ENCODE measurements at places on chromosomes 4 and X.

- DNase-seq: no peak
Observed at GRCh38 chrX:43474321-43474720, 181.8 kb upstream of the MAOA start.

DNA sequence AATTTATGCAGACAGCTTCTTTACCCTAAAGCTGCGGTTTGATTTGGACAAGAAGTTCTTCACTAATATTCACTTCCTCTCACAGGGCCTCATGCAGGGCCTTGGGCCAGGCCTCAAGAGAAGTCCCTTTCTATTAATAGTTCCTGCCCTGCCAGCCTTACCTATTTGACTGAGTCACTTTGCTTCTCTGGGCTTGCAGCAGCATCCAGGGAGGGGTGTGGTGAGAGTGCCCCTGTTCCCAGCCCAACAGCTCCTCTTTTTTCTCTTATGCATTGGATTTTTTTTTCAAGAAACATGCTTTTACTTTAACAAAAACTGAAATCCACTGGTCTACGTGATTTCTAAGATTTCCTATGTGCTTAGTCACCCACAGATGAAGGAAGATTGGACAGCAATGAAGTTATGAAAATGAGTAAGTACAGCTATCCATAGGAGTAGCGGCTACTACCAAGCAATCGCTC is 26.7 kb downstream of the FAM156B start:
- no peak for DNase-seq

- DNase-seq: no peak
Observed at GRCh38 chr4:72295966-72296557, 264.3 kb downstream of the NPFFR2 start.

- DNase-seq: no peak
Observed at GRCh38 chrX:110454336-110454735, 95.7 kb downstream of the RTL9 start.

GRCh38 chr4:145511913-145512522 is 30.4 kb downstream of the SMAD1 start:
- DNase-seq: no peak

DNA sequence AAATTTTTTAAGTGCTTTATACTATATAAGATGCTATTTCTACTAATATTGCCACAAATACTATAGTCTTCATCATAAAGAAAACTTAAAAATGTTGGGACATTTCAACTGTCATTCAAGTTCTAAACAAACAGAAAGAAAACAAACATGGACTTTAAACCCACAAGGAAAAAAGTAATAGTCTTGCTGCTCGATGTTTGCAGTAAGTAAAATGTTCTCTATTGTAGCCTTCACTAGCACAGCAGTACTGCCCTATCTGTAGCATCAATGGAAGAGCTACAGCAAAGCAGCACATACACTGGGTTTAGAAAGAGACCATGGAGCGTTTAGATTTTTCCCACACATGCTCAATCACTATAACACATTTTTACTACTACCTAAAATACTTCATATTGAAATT is 146.8 kb downstream of the KLHL13 start:
- DNase-seq: no peak

DNA sequence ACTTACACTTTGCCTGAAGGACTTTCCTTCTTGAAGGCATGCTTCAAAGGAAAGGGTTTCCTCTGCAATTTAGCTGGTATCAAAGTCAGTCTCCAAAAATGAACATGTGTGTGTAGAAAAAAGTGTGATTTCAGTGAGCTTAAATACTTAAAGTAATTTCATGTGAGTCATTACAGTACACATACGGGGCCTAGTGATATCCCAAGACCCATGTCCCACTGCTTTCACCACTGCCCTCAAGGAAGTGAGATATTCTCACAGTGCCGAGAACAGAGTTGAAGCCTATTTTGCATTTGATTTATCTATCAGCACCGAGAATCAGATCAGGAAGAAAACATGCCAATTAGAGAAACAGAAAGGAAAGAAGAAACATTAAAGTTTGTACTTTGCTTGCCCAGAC is 61.0 kb downstream of the CHST7 start:
- no peak for DNase-seq

DNA sequence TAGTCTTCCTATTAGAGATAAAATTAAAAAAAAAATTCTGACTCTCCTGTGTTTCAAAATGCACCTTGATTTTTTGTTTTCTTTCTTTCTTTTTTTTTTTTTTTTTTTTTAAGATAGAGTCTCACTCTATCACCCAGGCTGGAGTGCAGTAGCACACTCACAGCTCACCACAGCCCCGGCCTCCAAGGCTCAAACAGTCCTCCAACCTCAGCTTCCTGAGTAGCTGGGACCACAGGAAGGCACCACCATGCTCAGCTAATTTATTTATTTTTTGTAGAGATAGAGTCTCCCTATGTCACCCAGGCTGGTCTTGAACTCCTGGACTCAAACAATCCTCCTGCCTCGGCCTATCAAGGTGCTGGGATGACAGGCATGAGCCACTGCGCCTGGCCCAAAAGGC is 41.1 kb upstream of the TMEM184C start:
- no peak for DNase-seq

DNA sequence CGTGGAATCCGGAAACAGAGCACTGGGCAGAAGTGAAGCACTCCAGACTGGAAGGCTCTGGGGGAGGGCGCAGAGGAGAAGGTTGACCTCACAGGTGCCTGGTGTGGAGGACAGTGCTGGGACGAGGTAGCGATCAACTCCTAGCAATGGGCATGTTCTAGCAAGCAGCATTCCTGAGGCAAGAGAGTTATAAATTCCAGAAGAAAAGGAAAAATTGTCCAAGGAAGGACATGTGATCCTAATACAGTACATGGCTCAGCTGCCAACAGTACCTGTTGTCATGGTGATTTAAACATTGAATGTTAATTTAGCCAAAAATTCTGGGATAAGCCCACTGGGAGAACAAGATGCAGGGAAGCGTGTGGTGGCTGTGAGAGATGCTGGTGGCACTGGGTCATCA is 8.2 kb downstream of the ARHGAP4 start:
- no peak for DNase-seq

DNA sequence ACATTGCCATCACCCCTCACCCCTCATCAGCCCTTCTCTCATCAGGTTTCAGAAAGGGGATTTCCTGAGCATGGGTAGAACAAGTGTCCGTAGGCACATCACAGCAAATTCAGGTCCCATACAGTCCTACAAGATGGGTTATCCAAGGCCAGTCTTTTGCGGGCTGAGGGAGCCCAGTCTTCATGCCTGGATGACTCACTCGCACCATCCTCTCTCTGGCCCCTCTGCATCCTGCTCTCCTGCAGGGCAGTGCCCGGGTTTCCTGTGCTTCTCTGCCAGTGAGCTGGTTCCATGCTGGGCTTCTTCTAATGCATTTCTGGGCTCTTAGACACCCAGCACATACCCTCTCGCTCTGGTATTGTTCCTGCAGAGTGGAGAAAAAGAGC is 7.3 kb upstream of the INTS6L start:
- no peak for DNase-seq

DNA sequence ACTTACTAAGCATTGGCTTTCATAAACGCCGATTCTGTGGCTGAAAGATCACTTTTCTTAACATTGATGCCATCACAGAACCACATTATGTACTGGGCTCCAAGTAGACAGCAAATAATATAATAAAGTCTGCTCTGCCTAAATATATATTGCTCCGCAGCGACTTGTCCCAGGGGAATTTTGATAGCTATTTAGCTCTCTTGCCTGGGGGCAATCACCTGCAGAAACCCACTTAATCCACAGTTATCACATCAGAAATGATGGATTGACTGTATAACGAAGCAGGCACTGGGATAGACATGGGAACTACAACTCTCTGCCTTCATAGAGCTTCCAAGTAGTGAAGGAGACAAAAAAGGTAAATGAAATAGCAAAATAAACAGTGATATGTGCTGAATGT is 48.0 kb upstream of the MYOZ2 start:
- no peak for DNase-seq

- no peak for DNase-seq
Observed at GRCh38 chr4:122827879-122828601, 1.4 kb downstream of the FGF2 start.

DNA sequence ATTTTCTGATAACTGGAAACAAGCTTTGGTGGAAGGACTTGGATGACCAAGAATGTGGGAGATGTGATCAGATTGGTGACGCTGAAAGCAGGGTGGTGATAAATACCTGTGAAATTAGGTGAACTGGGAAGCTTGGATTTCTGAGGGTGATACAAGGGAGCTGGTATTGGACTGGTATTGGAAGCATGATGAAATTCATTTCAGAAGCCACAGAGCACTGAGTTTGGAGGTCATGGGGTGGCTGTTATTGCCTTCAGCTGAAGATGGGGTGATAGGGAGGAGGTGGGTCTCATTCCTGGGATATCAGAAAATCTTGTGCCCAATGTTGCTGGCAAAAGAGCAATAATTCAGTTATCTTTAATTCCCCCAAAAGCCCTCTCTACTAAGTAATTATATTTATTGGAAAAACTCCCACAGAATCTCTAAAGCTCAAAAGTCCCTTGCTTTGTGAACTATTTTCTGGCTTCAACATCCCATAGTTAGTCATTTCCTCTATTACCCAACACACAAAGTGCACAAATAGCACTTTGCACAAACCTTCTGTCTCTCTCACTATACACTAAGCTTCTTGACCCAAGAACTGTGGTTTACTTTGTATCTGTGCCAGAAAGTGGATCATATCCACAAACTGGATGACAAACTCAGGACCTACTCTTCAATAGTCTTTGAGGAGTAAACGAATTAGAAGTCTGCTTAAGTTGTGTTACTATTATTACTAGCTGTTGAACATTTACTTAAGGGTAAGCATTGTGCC is 23.1 kb upstream of the CAMK2D start:
- DNase-seq: no peak

- no peak for DNase-seq
Observed at GRCh38 chr4:147157860-147158701, 212.4 kb upstream of the TTC29 start.

- no peak for DNase-seq
Observed at GRCh38 chr4:4470208-4470607, 71.6 kb downstream of the STX18 start.

- no peak for DNase-seq
Observed at GRCh38 chr4:150217808-150218207, 139.6 kb downstream of the DCLK2 start.

GRCh38 chrX:149515954-149516602 is 11.0 kb upstream of the IDS start:
- no peak for DNase-seq

DNA sequence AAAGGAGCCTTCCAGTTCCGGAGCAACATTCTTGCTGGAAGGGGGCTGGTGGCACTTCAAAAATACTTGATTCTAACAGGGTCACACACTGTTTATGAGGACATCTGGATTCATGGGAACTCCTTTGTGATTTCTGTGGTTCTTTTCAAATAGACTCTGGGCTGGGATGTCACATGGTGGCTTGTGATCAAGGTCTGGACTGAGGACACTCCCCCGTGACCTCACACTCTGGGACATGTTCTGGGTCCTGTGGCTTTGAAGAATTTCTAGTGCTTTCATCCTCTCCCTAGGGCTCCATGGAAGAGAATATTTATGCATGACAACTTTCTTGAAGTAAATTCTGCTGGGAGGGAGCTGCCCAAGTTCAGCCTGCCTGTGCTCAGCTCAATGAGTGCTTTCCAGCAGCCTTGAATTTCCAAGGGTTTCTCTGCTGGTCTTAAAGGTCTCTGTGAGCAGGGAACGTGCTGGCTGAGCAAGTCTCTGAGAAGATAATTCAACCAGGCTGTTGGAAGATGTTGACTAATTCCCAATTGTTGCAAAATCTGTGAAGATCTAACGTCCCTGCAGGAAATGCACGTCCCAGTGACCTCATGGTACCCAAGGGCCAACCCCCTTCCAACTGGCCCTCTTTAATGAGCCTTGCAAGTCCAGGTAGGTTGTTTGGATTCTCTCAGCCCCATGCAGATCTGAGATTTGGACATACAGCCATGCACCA is 36.3 kb downstream of the GPR143 start:
- no peak for DNase-seq

DNA sequence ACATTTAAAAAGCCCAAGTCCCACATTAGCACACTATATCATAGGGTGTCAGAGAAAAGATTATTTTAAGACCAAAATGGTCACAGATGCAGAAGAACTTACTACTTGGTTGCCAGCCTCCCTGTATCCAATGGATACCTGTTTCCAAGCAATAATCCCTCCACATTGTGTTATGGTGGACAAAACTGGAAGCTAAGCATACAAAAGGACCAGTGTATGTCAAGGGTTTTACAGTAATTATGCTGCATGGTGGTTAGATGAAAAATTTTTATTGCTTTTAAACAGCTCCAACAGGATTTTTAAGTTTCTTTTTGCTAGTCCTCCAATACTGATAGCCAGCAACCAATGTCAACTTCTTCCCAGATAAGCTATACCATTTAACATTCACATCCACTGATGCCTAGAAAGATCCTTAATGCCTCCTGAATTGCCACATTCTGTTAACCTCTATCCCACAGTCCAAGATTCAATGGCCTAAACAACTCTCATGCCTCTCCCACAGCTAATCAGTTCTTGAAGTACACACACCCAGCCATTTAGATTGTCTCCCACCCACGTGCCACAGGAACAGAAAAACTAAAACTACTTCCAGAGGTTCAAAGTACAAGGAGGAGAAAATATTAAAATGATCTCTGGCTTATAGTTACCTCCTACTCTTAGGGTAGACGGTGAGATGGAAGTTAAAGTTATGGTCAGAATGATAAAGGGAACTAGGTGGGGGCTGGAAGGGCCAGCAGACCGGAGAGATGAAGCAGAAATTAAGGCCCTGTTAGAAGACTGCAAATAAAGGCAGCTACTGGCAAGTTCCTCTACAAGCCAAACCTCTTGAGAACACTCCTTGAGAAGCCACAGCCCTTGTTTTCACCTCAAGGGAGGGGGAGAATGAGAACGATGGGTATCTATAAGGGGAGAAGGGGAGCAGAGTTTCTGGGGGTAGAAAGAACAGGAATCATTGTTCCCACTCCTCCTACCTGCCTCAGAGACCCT is 5.5 kb downstream of the MED14 start:
- DNase-seq: no peak

GRCh38 chr4:172946503-172946902 is 222.1 kb upstream of the GALNT7 start:
- DNase-seq: no peak

DNA sequence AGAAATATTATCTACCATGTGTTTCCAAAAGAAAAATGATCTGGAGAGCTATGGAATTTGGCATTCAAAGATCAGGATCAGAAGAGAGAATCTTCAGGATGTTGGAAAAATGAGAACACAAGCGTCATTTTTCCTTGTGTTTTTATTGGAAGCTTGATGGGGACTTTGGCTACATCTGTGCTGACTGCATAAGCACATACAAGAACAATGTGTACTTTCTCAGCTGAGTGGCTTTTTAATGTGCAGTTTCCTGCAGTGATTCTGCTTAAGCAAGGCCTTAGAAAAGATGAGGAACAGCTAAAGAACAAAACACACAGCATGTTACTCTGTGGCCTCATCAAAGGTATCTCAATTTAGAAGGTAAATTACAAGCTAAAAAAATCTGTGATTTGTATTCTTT is 1039.9 kb downstream of the GLUD2 start:
- no peak for DNase-seq

GRCh38 chr4:92059615-92060014 is 244.2 kb upstream of the GRID2 start:
- no peak for DNase-seq

- no peak for DNase-seq
Observed at GRCh38 chrX:15750611-15751154, 12.6 kb downstream of the CA5B start.

- DNase-seq: no peak
Observed at GRCh38 chr4:116332508-116332907, 752.9 kb downstream of the TRAM1L1 start.

- no peak for DNase-seq
Observed at GRCh38 chrX:116436358-116436816, at the start of gene SLC6A14. Gene SLC6A14 (plus strand): TSS chrX:116436606. CDS start chrX:116436710, 104 bp downstream.

GRCh38 chrX:45622538-45622937 is 421.9 kb upstream of the DIPK2B start:
- DNase-seq: no peak

GRCh38 chrX:43853225-43853828 is 28.9 kb downstream of the MAOB start:
- DNase-seq: no peak

Measured in stimulated activated CD8-positive, alpha-beta memory T cell treated with anti-CD3 and anti-CD28 coated beads, Interleukin-7, amount 100 ng/mL, for 1 hour (primary cell).